RCC 7860 (cell line): ENCODE measurements at places on chromosomes 2 and 18.

- DNase-seq: no peak
Measured at GRCh38 chr2:15763106-15763821, 171.6 kb downstream of the DDX1 start.

GRCh38 chr2:235044501-235045271, 92.9 kb downstream of the SH3BP4 start:
- no peak for DNase-seq

GRCh38 chr2:233426619-233427342, 72.5 kb downstream of the DGKD start:
- DNase-seq: peak; percentile 94

GRCh38 chr2:112706170-112706664, 14.6 kb upstream of the NT5DC4 start:
- peak; percentile 92 for DNase-seq

- DNase-seq: no peak
Measured at GRCh38 chr2:22701561-22702160, 683.3 kb upstream of the KLHL29 start.

- DNase-seq: no peak
Measured at GRCh38 chr18:65753520-65753919, 2.7 kb downstream of the CDH7 start.

- no peak for DNase-seq
Measured at GRCh38 chr2:227513113-227513512, 41.2 kb downstream of the AGFG1 start.

- DNase-seq: no peak
Measured at GRCh38 chr18:58853561-58853960, 11.1 kb upstream of the ZNF532 start.

DNA sequence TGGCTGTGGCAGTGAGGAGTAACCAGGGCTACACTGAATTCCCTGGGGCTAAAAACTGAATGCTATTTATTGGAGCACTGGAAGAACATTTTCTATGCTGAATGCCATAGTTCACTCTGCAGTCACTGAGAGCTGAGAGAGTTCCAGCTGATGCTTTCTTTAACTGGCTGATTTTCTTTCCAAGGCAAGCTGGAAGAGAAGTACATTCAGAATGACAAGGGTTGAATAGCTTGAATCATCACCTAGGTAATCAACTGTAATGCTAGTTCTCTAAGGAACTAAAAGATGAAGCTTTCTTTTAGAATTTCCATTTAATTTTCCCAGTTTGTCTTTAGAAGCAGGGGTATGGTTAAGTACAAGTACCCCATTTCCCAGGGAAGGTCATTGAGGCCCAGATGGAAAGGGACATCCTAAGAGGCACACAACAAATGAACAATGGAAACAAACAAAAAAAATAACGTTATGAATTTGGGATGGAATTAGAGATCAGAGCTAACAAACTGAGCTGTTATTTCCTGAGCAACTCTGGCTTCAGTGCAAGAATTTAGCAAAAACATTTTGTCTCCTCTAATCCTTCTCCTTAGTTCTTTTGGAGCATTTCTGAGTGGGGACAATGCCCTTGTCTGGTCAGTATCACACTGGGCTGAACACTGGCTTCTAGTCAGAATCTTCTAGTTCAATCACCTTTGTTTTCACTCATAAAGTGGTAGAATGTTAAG, 132.8 kb upstream of the REG3A start:
- no peak for DNase-seq

GRCh38 chr2:161725297-161725696, 101.1 kb downstream of the SLC4A10 start:
- DNase-seq: no peak

GRCh38 chr2:176999301-176999700, 213.3 kb upstream of the HNRNPA3 start:
- no peak for DNase-seq

- no peak for DNase-seq
Measured at GRCh38 chr2:44740678-44741077, 200.8 kb upstream of the SIX3 start.

GRCh38 chr2:8797682-8798081, 39.7 kb downstream of the KIDINS220 start:
- DNase-seq: no peak

- no peak for DNase-seq
Measured at GRCh38 chr2:188047735-188048134, 243.9 kb upstream of the GULP1 start.

GRCh38 chr2:594297-594949, 82.8 kb downstream of the TMEM18 start:
- no peak for DNase-seq

DNA sequence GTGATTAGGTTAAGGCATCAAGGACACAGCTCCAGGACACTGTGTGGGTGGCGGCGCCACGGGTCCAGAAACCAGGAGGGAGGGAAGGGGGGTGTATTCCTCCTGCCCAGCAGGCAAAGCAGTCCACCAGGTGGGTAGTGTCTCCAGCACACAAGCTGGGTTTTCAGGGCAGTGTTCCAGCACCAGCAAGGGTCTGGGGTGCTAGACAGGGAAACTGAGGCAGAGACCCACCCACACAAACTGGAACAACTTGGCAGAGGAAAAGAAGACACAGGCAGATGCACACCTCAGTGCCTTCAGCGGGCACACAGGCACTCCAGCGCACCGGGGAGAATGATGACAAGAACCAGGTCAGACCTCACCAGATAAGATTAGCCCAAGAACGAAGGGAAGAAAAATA, 28.4 kb upstream of the GNAL start:
- DNase-seq: no peak
